ENCODE measurements at places on chromosomes 6 and 20.

- no peak for DNase-seq
These were observed 602.2 kb upstream of the NRSN1 start for GRCh38 chr6:23523771-23524170.

GRCh38 chr20:10110151-10110550 lies 75.4 kb downstream of the ANKEF1 start:
- DNase-seq = no peak

DNA sequence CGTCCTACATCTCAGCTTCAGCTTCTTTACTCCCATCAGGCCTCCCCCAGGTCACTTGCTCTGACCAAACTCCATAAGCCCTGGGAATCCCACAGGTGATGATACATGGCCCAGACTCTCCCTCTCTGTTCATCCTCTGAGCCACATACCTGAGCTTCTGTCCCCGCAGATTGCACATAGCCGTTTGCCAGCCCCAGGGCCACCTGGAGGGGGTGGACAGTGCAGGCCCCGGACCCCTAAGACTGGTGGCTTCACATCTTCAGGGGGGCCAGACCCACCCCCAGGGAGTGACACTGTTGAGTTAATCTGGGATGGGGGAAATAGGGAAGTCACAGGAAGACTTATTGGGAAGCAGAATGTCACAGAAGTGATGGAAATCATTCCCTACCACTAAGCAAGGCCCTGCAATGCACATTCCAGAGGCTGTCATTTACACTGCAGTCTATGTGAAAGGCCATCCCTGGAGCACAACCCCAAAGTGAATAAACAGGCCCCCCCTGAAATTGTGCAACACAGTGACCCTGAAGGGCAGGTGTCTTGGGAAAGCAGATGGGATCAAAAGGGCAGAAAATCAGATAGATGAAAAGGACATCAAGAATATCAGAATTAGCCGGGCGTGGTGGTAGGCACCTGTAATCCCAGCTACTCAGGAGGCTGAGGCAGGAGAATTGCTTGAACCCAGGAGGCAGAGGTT lies 2.2 kb downstream of the RXRB start:
- DNase-seq = no peak

GRCh38 chr6:149164199-149164750 lies 153.2 kb upstream of the TAB2 start:
- DNase-seq = no peak

- no peak for DNase-seq
These were observed 112.9 kb downstream of the TRERF1 start for GRCh38 chr6:42338744-42339222.

DNA sequence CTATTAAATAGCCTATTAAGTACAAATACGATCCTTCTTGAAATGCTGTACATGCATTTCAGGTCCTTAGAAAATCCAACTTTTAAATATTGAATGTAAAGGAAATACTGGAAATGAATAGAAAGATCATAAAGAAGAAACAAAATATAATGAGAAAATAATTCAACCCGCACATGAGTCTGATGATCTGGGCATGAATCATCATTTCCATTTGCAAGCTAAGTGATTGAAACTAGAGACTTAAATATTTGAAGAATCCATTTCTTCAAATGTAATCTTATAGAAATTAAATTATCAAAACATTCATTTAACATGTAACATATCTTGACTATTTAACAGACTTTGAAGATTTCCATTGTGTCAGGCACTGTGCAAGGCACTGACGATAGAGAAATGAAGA lies 977.0 kb downstream of the TFAP2A start:
- DNase-seq = no peak

DNA sequence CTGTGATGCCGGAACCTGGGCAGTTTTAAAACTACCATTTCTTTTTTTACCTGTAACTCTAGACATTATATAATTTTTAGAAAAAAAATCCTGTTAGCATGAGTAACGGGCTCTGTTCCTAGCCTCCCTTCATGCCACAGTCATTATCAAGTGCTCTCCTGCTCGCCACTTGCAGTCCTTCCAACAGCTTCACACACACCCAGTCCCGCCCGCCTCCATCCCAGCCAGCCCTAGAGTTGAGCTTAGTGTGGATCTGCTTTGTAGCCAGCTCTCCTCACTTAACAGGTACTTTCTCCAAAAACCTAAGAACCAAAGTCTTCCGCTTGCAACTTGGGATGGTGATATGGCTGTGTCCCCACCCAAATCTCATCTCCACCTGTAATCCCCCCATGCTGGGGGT lies 51.5 kb downstream of the EZR start:
- no peak for DNase-seq

GRCh38 chr6:159941286-159942113 lies 27.4 kb upstream of the IGF2R start:
- no peak for DNase-seq

DNA sequence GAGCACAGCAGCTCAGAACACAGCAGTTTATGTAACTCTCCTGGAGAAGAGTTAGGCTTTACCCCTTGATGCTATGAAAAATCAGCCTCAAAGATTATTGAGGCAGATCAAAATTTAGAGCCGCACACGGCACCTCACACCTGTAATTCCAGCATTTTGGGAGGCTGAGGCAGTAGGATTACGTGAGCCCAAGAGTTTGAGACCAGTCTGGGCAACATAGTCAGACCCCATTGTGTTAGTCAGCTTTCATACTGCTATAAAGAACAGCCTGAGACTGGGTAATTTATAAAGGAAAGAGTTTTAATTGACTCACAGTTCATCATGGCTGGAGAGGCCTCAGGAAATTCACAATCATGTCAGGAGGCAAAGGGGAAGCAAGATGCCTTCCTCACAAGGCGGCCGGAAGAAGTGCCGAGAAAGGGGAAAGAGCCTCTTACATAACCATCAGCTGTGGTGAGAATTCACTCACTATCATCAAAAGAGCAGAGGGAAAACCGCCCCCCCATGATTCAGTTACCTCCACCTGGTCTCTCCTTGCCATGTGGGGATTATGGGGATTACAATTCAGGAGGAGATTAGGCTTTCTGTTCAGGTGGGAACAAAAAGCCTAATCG lies 87.7 kb downstream of the SGK1 start:
- DNase-seq = no peak

All from memory B cell (primary cell).